ENCODE measurements at places on chromosomes 1 and 21. TPM values are rescaled to one million over a fixed set of nuclear protein-coding genes. Genes with fewer than 3 reads are reported as not detected.

DNA sequence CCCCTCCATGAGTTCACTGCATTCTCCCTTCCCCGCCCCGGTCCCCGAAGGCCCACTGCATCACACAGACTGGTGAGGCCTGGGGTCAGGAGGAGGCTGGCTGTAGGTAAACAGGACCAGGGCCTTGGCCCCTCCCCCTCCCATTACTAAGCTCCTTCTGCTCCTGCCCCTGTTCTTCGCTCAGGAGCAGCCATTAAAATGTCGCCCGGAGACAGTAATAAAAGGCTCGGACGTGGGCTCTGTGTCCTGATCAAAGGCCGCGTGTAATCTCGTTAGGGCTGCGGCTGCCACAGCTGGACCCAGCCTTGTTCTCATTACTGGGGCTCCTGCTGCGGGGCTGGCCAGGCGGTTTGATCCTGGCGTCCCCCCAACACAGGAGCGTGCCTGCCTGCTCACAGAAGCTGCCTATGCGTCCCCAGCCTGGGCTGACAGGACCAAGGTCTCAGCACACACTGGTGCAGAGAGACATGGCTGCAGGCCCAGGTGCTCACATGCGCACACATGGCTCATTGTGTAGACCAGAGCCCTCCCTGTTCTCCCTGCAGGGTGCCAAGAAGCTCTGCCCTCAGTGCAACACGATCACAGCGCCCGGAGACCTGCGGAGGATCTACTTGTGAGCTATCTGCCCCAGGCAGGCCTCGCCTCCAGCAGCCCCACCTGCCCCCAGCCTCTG lies 24.0 kb downstream of the TMEM53 start:
- no peak for DNase-seq

DNA sequence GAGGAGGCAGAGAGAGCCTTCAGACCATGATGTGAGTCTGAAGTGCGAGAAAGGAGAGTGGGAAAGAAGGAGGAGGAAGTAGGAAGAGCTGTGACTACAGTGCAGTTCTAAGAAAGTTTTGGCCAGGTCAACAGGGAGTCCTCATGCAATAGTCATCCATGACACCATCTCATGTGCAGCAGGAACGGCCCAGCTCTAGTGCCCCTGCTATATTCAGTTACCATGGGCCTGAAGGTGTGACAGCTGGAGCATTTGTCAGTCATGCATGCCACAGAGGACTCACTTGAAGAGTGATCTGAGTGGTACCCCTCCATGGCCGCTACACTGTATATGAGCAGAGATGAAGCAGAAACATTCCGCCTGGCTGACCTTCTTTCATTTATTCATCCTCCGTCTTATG lies 77.9 kb downstream of the OMA1 start:
- DNase-seq = no peak

The GBP6 gene
- polyA plus RNA-seq = 0.17 TPM

The VHLL gene
- not detected for polyA plus RNA-seq

GRCh38 chr1:65526049-65526556 lies 105.6 kb downstream of the LEPR start:
- no peak for DNase-seq

The RBP7 gene
- polyA plus RNA-seq = not detected

DNA sequence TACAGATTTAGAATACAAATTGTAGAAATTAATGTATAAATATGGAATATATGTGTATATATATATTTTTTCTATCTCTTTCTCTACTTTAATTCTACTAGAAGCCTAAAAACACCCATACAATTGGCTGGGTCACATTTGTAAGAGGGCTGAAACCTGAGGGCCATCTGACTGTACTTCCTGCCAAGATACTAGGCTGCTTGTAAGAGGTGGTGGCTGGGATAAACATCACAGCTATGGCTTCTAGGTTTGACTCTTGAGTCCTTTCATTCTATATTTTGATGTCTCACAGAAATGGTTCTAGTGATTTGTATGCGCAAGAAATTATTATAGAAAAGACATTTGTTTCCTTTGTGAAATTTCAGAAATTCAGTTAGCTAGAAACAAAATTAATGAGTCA lies 1155.2 kb upstream of the B3GALT2 start:
- DNase-seq = no peak
